ENCODE measurements at places on chromosomes 5 and 9.
A peak's percentile ranks its signal among the peaks of the same experiment; 100 is the strongest.

GRCh38 chr9:136667214-136667939, 4.7 kb downstream of the EGFL7 start:
- no peak for DNase-seq

- DNase-seq = no peak
Observed at GRCh38 chr5:132492386-132493125, 2.0 kb upstream of the IRF1 start.

DNA sequence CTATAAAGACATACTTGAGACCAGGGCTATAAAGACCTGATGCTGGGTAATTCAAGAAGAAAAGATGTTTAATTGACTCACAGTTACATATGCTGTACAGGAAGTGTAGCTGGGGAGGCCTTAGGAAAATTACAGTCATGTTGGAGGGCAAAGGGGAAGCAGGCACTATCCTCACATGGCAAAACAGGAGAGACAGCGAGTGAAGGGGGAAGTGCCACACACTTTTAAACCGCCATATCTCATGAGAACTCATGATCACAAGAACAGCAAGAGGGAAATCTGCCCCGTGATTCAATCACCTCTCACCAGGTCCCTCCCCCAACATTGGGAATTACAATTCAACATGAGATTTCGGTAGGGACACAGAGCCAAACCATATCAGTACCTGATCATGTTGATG, 89.9 kb upstream of the ADAMTSL1 start:
- DNase-seq = no peak

- DNase-seq = peak; percentile 84
Observed at GRCh38 chr9:132878695-132879456, at the start of gene SPACA9. Gene SPACA9, plus strand, starts transcription at chr9:132878898. Its CDS starts 5,050 bp downstream, at chr9:132883948.

- DNase-seq = no peak
Observed at GRCh38 chr5:102277144-102277543, 18.9 kb downstream of the SLCO4C1 start.

DNA sequence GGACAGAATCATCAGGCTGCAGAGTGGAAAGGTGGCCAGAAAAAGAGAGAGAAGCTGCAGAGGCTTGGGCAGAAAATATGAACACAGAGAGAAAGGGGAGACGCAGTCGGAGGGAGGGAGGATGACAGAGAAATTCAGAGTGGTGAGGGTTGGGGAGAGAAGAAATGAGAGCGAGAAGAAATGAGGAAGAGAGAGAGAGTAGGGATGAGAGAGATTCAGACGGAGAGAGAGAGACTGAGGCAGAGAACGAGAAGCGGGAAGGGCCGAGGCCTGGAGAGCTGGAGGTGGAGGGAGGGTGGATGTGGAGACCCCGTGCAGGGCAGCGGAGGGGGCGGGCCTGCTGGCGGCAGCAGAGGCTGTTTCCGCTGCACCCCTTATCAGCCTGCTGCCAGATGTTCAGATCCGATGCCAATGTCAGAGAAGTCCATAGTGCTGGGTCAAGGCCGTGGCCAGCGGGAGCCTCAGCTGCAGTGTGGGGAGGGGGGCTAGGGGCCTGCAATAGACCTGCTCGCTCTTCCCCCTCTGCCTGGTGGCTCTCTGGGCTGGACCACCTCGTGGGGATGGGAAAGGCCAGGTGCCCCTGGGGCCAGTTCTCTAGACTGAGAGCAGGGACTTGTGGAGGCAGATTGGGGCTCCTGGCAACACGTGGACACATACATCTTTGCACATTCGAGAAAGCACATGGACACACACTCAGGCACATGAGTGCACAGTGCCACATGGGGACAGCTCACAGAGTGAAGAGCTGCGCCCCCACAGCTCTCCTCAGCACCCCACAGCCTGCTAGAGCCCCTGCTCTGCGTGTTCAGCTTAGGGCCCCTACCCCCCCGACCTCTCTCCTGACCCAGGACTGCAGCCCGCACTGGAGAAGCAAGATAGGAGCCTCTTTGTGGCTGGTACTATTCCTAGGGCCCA, 4.9 kb upstream of the NR5A1 start:
- no peak for DNase-seq

Data from muscle of back (tissue), 13 donors.